ENCODE measurements at places on chromosomes 7 and 10.

- DNase-seq = no peak
Measured at GRCh38 chr10:70374775-70375614, 7.4 kb downstream of the LRRC20 start.

GRCh38 chr10:124035928-124036558 is 57.4 kb downstream of the CHST15 start:
- DNase-seq = no peak

- DNase-seq = no peak
Measured at GRCh38 chr10:74771054-74771453, 55.3 kb upstream of the KAT6B start.

- no peak for DNase-seq
Measured at GRCh38 chr10:120989996-120990598, 138.9 kb downstream of the WDR11 start.

DNA sequence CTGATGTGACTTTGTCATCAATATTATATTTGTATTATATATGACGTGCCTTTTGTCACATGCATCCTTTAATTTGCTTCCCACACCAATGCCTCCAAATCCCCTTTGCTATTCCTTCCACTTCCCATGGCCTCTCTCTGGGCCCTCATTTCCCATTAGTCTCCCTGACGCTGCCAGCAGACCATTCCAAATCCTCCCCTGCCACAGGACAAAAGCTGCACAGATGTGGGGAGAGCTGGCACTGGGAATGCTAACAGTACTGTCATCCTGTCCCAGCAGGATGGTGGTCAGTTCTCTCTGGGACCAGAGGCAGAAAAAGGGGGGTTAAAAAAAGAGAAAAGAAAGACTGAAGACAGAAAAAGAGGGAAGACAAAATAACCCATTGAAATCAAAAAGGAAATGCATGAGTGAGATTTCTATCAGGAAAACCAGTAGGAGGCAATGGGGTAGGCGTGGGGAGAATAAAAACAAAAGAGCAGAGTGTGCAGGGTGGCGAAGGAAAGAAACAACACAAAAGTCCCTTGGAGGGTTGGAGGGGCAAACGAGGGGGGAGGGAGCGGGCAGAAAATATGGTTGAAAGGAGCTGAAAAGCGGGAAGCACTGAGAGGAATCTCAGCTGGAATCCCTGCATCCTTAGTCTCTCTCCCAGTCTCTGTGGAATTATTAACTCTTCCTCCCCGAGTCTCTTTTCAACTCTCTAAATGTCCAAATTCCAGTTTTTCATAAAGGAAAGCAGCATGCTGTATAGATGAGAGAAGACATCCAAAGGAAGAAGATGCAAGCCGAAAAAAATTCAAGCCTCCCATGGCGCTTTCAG is 59.2 kb upstream of the PTN start:
- no peak for DNase-seq

DNA sequence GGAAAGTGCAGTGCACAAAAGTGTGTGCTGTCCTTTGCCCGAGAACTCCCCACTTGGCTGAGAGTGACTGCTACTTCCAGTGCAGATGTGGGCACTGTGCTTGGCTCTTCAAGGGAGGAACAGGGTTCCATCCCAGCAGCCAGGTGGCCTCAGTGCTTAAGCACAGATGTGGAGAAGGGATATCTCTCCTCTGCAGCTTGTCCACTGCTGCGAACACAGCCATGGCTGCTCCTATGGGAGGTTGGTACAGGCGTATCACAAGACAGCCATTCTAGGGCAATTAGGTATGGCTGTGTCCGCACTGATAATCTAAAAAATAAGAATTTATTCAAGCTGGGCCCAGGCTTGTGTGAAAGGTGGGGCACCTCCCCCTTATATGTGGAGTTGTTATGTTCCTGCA is 66.6 kb downstream of the GLCCI1 start:
- no peak for DNase-seq

DNA sequence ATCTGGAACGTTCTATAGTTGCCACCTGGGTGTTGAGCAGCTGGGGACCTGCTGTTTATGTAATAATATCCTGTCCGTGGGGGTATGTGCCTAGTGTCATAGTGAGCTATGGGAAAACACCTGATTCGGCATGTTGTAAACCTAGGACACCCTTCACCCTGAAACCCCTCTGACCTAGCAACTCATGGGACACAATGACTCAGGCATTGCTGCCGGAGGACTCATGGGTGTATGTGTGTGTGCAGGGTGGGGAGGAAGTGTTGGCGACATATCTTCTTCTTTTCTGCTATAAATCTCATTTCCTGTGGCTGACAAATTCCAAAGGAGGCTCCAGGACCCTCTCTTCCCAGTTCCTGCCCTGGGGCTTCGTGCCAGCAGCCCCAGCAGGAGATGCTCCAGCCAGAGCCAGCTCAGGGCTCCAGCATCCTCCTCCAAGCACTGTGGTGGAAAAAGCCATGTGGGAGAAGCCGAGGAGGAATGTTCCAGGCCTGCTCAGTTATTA is 77.0 kb upstream of the PODXL start:
- DNase-seq = no peak

- DNase-seq = no peak
Measured at GRCh38 chr7:114741911-114742310, 180.0 kb upstream of the MDFIC start.

DNA sequence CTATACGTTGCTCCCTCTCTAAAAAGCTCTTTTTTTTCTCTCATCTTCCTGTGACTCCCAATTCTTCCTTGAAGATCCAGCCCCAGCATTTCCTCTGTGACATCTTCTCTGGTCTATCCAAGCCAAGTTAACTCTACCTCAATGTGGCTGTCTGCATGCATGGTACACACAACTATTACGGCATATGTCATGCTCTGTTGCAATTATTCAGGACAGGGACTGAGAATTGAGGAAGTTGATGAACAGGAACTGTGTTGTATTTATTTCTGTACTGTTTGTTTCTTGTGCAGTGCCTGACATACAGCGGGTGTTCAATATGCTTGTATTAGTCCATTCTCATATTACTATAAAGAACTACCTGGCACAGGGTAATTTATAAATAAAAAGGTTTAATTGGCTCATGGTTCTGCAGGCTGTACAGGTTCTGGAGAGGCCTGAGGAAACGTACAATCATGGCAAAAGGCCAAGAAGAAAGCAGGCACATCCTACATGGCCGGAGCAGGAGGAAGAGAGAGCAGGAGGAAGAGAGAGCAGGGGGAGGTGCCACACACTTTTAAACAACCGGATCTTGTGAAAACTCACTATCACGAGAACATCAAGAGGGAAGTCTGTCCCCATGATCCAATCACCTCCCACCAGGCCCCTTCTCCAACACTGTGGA is 6.3 kb downstream of the TRPV5 start:
- no peak for DNase-seq

DNA sequence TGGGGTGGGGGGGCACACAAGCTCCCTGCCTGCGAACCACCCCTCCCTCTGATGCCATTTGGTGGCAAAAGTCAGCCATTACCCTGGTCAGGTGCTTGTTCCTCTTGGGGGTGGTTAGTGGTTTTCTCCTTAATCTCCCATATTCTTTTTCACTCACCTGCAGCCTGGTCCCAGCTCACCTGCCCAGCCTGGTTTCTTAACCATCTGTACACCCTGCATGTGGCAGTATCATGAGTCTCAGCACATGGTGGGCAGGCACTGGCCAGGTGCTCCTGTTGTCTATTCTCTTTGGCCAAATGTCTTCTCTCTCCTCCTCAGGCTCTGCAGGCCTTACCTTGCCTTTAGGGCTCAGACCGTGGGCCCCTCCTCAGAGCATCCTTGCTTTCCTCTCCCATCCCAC is 30.5 kb downstream of the OGDH start:
- DNase-seq = no peak

DNA sequence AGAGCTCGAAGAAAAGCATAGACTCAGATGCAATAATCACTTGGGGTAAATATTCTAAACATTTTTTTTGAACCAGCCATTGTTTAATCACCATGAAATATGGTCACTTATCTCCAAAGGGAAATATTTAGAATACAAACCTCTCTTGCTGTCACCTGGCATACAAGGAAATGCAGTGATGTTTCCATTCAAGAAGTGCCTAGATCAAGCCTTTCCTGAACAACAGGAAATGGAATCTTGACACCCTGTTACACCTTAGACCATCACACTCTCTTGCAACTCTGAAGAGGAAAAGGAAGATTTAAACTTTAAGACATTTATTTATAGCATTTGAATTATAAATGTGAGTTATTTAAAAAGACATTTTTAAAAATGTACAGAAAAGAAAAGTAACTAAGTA is 263.0 kb upstream of the BMPER start:
- DNase-seq = no peak

- no peak for DNase-seq
Measured at GRCh38 chr10:7895699-7896090, 77.4 kb downstream of the TAF3 start.

DNA sequence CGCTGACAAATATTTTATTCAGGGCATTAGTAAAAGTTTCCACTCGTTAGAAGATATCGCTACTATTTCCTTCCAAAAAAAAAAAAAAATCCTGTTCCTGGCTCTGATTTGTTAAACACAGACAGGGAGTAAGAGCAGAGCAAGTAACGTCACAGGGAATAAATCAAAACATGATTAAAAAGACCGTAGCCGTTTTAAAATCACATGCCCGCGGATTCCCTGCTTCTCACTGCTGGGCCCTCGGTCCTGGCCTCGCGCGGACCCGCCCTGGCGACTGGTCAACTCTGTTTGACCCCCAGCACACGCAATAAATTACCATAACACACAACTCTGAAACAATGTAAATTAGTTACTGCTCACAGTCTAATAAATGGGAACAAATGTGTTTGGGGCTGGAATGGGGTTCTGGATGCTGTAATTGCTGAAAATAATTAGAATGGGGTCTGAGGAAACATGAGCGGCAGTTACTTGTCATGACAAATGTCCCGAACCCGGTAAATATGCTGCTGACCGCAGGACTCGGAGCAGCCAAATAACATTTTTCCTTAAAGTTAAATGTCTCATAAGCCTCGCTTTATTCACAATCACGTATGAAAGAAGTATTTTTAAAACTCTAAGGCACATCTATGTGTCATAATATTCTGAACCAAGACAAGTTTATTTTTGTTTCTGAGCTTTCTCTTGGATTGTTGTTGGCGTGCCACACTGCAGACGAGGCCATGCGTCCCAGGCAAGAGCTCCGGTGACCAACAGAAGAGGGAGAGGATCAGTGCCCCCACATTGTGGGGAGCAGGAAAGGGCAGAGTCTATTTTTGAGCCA is 17.9 kb downstream of the EBF3 start:
- no peak for DNase-seq

- peak; percentile 74 for DNase-seq
Measured at GRCh38 chr7:7099584-7100014, 82.7 kb upstream of the C1GALT1 start.

- DNase-seq = no peak
Measured at GRCh38 chr10:35306852-35307251, 29.5 kb upstream of the CCNY start.

DNA sequence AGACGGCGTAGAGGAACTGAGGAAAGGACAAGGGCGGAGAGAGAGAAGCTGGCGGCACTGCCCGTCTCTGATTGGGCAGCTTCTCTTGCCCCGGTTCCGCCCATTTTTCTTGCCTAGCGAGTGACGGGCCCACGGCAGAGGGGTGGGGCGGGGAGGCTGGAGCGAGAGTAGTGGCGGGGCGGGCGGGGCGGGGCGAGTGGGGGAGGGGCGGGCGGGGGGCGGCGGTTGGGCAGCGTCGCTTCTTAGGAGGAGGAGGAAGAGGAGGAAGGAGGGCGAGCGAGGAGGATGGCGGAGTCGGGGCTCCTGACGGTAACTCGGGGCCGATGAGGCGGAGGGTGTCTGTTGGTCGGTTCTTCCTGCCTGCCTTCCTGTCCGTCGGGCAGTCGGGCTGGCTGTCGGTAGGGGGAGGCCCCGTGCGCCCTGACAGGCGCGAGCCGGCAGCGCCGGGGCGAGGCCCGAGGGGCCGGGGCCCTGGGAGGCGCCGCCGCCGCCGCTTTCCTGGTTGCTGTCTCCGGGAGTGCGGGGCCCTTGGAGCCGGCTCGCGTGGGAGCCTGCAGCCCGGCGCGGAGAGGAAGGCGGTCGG is at the start of gene SHOC2:
Gene SHOC2, plus strand, starts transcription at position 256 of the 583 bp plus-strand sequence. CDS start 44,755 bp downstream, outside the sequence.
- no peak for DNase-seq

DNA sequence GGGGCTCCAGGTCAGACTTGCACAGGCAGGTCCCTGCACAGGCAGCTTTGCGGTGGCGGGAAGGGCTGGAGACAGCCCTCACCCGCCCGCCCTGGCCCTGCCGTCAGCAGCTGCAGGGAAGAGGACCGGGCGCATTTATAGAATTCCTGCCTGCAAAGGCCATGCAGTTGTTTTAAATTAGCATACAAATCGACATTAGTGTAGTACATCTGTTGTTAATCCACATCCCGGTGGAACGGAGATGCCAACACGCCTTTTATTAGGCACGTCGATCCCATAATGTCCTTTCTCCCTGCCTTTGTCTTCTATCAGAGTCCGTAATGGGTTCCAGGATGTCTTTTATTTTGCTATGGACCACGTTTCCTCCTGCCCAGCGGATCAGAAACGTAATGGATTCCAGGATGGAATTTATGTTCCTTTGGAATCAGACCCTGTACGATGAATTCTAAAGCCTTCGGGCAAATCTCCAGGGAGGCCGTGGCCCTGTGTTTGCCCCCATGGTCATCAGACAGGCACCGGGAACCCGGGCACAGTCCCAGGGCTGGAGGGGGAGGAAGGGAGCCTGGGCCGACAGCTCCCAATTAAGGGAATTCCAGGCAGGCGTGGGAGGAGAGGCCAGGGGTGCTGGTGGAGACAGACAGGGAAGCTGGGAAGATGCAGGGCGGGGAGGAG is 123.9 kb downstream of the COL26A1 start:
- peak; percentile 26 for DNase-seq

- DNase-seq = no peak
Measured at GRCh38 chr7:2802504-2803341, 41.4 kb downstream of the GNA12 start.

DNA sequence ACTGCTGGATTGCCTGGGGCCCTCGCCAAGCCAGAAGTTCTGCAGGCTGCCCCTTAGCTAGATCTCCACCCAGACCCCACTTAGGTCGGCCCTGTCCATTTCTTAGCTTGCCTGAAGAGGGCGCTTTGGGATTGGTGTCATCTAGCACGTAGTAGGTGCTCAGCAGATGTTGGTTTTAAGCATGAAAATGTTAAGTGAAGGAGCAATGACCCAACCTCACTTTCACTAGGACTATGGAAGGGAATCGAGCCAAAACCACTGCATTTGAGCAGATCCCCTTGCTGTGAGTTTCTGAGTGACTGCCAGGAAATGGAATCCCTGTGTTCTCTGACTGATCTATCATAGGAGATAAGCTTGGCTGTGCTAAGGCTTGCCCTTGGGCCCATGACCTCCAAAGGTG is 131.7 kb upstream of the EEPD1 start:
- no peak for DNase-seq

GRCh38 chr7:128908750-128909624 is 1.5 kb downstream of the KCP start:
- no peak for DNase-seq

DNA sequence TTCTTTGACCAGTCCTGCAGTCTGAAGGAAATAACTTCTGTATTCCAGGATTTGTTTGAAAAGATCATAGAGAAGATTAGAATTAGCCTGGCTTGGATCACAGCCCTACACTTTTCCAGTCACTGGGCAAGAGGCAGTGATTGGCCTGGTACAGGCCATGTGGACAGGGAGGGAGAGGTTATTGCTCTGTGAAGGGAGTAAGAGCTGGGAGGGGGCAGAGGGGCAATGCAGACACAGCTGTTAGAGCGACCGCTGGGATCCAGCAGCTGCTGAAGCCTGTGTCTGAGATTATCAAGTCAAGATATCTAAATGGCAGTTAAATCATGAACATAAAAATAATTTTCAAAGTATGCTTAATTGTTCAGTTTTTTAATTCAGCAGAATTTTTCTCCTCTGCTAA is 257.3 kb downstream of the SDK1 start:
- DNase-seq = no peak

Data from fibroblast of skin of left biceps (primary cell).